ENCODE measurements at places on chromosomes 2 and 18. TPM values are rescaled to one million over a fixed set of nuclear protein-coding genes. Genes with fewer than 3 reads are reported as not detected.

DNA sequence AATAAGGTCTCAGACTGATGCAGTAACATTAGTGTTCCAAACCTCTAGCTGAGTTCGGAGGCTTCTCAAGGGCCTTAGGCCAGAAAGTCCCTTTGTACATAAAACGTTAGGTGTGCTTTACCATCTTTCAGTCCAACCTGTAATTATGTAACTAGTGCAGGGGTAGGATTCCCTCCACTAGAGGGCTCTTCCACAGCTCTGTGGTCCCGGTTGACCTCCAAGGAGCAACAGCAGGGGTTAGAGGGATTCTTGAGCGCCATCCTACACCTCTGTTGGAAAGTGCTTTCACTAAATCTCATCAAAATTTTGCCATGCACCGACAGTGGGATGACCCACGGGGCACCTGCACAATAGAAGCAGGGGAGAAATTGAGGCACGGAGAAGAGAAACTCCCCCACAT is 155.8 kb upstream of the LRP1B start:
- no peak for DNase-seq

Gene GREB1
- 0.52 TPM for total RNA-seq

Gene CD8B2
- 4.6 TPM for total RNA-seq

- no peak for DNase-seq
Observed at GRCh38 chr18:62713651-62714247, 1.6 kb upstream of the PHLPP1 start.

DNA sequence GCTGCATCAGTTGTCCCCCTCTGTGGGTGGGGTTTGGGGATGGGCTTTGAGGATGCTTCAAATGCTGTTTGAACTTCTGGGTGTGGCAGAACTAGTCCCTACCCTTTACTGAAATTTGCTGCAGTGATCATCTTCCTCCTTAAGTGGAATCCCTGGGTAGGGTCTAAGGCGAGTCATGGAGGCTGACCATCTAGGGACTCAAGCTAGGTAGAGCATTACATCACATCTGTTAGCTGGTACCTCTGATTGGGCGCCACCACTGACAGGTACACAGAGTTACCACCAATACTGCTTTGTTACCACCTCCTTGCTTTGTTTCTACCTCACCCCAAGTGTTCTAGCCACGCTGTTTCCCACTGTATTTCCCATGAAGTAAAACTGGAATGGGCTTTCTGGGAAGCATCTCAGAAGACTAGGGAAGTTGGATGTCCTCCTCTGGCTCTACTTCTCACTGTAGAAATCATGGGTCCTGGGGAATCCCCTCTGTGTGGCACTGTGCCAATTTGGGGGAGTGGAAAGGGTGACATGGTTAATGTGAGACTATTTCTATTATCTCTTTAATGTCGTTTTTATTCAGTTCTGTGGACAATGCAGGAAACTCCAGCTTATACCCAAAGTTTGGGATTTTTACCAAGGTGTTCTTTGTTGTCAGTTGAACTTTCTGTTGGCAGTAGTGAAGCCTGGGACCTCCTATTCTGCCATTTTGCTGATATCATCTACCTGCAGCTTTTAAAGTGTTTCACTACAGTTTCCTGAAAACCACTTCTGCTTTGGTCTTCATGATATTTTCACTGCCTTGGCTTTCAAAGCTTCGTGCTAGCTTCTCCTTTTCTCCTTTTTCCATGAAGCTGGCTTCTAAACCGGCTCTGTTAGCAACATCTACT is 14.5 kb upstream of the SULT1C4 start:
- DNase-seq: peak; percentile 14

DNA sequence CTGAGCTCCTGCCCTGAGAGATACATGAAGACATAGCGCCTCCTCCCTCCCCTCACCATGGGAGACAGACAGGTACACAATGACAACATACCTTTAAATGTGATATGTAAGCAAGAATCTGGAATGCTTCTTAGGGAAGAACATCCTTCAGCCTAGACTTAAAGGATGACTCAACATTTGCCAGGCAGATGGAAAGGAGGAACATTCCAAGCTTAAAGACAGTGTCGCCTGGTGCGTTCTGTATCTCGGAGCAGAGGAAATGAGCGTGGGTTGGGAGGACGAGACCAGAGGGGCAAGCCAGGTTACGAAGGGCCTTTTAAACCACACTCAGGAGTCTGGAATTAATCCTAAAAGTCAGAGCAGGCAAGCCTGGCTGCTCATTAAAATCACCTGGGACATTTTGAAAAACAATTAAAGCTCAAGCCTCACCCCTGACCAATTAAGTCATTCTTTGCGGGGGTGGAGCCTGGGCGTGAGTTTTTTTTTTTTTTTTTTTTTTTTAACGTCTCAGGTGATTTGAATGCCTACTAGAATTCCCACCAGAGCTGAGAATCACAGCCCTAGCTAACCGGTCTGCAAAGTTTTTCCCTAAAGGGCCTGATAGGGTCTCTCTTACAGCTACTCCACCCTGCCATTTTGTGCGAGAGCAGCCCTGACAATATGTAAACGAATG is 131.2 kb upstream of the SEC11C start:
- DNase-seq: no peak

- no peak for DNase-seq
Observed at GRCh38 chr18:56770097-56770496, 118.9 kb downstream of the WDR7 start.

DNA sequence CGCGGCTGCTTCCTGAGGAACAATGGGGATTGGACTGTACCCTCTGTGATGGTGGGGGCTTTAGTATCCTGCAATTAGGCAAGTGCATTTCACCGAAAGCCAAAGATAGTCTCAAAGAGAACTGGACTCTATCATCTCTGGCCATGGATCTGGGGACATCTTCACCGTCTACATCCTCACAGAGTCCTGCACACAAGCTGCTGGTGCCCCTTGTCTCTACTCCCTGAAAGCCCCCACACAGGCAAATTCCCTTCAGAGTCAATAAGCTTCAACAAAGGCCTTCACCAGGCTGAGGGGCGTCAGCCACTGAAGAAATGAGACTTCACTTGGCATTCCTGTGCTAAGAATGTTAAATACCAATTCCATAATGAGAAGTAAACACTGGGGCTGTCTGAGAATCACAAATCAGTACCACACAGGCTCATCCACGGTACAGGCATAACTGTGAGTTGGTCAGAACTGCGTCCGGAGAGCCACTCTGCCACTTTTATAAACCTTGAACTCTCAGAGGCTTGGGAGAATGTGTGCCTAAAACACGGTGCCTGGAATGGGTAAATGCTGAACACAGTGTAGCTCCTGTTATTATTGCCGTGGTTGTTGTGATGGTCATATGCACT is 432.7 kb downstream of the ZNF521 start:
- no peak for DNase-seq

GRCh38 chr18:9701609-9702349 is 6.3 kb upstream of the RAB31 start:
- no peak for DNase-seq

DNA sequence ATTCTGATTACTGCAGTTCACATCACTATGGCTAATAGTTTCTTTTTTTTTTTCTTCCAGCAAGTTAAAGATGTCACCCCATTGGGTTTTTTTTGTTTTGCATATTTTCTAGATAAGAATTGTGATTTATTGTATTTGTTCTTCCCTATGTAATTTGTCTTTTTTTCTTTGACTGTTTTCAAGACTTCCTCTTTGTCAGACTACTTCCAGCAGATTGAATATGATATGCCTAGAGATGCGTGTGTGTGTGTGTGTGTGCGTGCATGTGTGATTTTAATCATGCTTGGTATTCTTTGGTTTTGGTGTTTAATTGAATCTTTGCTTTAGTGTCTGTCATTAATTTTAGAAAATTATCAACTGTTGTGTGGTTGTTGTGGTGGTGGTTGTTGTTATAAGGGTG is 166.7 kb upstream of the SLC39A10 start:
- DNase-seq: no peak

DNA sequence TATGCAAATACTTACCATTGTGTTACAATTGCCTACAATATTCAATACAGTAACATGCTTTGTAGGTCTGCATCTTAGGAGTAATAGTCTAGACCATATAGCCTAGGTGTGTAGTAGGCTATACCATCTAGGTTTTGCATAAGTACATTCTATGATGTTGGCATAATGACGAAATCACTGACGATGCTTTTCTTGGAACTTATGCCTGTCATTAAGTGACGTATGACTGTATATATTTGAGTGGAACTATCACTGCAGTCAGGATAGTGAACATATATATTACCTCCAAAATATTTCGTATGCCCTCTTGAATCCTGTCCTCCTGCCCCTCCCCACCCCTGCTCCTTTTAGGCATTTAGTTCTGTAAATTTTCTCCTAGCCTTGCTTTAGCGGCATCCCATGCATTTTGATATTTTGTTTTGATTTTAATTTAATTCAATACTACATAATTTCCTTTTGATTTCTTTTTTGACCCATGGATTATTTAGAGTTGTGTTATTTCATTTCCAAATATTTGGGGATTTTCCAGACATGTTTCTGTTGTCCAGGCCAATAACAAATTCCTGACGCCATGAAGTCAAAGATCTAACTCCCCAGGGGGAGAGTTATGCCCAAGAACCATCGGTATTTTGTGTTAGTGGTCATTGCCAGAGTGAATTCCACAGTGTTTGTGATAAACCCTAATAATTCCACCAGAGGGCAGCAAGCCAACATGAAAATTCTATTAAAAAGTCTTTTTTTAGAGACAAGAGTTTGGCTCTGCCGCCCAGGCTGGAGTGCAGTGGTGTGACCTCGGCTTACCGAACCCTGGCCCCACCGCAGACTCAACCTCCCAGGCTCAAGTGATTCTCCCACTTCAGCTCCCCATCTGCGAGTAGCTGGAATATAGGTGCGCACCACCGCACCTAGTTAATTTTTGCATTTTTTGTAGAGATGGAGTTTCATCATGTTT is 24.2 kb upstream of the CASP8 start:
- DNase-seq: no peak

DNA sequence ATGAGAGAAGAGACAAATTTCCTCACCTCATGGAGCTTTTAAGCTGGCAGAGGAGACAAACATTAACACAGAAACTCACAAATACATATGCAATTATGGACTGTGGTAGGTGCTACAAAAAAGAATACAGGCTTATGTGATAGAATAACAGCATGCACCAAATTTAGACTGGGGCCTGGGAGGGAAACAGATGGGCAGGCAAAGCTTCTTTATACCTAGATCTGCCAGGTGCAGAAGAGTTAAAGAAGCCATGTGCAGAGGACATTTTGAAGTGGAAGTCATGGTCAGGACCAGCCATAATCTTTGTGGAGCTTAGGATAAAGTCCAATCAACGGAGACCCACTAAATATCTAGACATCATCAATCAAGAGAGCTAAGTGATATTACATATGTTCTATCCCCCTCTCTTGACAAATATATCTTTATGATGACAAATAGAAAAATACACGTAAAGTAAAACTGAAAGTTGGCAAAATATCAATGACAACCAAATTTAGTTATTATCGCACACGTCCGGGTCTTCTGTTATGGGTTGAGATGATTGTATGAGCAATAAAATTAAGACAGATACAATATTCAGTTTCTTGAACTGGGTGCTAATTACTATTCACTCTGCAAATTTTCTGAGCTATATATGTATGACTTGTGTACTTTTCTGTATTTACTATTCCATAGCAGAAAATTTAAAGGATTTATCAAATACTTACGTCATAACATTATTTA is 44.1 kb downstream of the CD28 start:
- DNase-seq: no peak

GRCh38 chr2:207478572-207478971 is 51.2 kb upstream of the CREB1 start:
- no peak for DNase-seq

DNA sequence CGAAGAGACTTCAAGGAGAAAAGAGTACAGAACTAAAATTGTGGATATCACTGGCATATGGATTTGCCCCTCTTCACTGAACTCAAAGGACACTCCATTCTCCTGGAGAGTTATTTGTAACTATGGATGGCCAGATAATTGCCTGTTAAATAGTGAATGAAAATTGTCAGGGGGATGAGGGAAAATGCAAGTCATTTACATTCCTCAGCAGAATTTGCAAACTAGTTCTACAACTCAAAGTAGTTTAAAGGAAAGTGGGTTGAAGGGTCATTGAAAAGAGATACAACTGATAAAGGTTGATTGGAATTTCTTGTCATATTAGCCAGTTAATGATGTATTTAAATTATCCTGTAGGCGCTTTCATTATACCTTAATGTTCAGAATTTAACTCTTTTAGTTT is 266.5 kb upstream of the SPOPL start:
- no peak for DNase-seq

Measured in activated naive CD8-positive, alpha-beta T cell treated with anti-CD3 and anti-CD28 coated beads for 36 hours (primary cell).